ENCODE measurements at places on chromosomes 2 and 18.

DNA sequence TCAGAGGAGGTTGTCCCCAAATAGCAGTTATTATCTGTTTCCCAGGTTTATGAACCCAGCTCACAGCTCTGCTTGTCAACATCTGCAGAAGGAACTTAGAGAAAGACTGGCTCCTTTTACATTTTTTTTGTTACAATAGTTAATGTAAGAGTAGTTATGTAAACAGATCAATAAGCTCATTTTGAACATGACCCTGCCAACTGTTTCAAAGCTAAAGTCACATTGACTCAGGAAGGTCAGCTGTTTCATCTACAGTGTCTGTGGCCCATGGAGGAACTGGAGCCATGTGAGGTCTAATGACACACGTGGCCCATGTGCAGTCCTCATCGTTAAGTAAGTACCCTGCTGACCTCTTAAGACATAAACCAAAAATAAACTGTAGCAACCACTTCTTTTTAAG is 97.1 kb downstream of the SH3RF3 start:
- no peak for DNase-seq

DNA sequence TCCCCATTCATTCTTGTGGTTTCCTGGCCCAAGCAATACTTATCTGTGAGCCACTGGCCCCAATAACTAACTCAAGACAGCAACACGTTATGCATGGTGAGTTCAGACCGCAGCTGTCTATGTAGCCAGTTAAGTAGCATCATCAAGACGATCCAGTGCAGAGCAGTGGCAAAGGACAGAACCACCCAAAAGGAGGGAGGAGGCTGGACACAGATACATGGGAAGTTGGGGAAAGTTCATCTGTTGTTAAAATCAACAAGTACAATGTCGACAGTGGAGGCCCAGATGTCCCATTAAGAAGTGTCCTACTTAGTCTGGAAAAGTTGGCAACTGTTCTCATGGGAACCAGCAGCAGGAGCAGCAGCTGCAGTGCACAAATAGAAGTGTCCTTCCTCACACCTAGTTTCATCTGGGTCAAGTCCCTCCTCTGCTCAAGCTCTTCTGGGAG is 106.9 kb upstream of the THOC1 start:
- DNase-seq: no peak

GRCh38 chr2:154724194-154724797 is 25.8 kb downstream of the KCNJ3 start:
- DNase-seq: no peak

GRCh38 chr18:8232791-8233190 is 376.4 kb upstream of the RAB12 start:
- no peak for DNase-seq

DNA sequence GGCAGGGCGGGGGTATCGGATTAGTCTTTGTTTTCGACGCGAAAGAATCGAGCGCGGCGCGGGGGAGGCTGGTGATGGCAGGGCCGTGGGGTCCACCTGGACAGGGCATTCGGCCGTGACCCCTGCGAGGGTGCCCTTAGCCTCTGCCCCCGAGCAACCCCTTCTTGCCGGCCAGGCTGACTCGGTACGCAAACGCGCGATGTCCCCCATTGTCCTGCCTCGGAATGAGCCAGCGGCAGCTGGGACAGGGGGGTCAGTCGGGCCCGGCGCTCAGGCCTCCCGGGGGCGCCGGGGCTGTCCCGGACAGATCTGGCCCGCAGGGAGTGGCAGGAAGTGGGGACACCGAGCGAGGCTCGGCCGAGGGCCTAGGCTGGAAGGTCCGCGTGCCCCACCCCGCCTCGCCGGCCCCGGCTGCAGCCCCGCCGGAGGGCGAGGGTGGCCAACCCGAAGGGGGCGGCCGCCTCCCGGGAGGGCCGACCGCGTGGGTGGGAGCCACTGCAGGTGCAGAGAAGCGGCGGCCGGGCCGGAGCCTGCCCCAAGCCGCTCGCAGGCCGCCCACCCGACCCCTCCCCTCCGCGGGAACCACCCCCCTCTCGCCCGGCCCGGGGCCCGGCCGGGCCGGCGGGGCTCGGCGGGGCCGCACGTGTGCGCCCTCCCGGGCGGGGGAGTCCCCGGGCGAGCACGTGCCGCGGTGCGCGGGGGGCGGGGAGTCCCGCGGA is at the start of gene TET3:
TSS of gene TET3 (plus strand) at position 708 of the 719 bp plus-strand sequence. CDS start 1,494 bp downstream, outside the sequence.
- no peak for DNase-seq

GRCh38 chr2:167537743-167538142 is 649.5 kb downstream of the XIRP2 start:
- no peak for DNase-seq

DNA sequence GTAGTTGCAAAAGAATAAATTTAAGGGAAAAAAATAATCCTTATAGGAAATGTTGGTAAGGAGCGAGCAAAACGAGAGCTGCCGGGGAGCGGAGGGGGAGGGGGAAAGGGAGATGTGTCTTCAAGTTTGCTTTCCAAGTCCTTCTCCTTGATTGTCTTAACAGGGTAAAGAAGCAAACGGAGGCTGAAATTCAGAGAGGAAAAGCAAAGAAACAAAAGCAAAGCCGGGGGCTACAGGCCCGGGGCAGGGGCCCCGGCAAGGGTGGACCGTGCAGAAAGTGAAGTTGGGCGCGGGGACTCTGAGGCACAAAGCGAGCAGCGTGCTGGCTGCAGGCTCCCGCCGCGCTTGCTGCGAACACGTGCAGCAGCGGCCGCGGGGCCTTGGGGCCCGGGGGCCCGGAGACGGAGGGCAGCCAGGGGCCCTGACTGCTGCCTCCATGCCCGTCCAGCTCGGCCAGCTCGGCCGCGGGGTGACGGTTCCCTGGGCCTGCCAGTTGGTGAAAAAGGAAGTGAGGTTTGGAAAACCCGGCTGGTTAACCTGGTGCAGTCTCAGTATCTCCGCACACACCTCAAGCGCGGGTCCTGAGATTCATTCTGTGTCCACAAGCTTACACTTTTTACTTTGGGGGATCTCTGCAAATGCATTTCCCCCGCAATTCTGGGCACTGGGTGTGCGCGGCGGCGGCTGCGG is 4.1 kb downstream of the BCL11A start:
- no peak for DNase-seq

DNA sequence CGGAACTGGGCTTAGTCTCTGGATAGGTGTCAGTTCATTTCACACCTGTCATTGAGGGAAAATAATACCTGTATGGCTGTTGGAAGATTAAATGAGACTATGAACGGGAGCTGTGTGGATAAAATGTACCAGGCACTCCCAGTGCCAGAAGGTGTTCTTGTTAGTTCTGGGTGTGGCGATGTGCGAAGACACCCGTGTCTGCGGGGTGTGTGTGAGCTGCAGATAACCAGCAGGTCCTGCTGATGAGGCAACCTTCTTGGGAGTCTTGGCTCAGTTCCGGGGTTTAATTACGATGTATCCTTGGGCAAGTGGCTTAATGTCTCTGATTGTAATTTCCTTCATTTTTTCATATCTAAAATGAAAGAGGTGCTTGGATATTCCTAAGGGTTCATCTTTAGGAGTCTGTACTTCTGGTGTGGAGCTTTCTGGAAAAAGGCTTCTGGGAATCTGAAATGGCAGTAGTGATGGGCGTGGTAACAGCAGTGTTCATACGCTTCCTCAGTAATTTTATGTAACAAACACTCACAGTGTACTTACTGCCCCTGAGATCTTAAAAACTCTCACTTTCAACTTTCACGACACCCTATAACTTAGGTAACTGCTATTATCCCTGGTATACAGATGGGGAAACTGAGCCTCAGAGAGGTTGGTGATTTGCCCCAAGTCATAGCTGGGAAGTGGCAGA is 35.0 kb downstream of the NEDD4L start:
- no peak for DNase-seq

- DNase-seq: no peak
Observed at GRCh38 chr2:108935271-108935741, 53.7 kb downstream of the EDAR start.

DNA sequence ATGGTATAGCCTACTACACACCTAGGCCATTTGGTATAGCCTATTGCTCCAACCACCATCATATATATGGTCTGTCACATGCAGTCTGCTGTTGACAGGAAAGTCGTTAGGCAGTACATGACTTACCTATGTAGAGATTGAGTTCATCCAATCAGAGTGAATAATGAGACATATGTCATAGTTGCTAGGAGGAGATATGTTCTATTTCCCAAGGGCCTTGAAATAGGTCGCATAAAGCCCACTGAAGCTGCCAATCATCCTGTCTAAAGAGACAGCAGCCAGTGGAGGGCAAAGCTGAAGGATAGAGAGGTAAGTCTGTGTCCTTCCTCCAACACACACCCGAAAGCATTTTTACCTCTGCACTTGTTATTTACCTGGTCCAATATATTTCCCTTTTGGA is 263.4 kb downstream of the PTPRM start:
- DNase-seq: no peak

GRCh38 chr2:108169982-108170625 is 69.7 kb upstream of the SULT1C3 start:
- no peak for DNase-seq

DNA sequence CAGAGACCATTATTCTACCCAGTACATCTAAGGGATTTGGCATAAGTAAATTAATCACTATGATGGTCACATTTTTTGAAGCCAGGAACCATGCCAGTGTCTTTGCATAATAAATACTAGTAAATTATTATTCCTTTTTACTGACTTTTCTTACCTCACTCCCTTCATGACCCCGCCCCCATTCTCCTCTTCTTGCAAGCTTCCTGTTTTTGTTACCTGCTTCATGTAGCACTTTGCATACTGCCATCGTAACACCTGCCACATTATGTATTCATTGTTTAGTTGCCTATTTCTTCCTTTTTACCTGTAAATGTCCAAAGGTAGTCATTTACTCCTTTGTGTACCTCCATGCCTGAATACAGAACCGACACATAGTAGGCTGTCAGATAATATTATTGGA is 309.5 kb downstream of the KIAA1328 start:
- DNase-seq: no peak

DNA sequence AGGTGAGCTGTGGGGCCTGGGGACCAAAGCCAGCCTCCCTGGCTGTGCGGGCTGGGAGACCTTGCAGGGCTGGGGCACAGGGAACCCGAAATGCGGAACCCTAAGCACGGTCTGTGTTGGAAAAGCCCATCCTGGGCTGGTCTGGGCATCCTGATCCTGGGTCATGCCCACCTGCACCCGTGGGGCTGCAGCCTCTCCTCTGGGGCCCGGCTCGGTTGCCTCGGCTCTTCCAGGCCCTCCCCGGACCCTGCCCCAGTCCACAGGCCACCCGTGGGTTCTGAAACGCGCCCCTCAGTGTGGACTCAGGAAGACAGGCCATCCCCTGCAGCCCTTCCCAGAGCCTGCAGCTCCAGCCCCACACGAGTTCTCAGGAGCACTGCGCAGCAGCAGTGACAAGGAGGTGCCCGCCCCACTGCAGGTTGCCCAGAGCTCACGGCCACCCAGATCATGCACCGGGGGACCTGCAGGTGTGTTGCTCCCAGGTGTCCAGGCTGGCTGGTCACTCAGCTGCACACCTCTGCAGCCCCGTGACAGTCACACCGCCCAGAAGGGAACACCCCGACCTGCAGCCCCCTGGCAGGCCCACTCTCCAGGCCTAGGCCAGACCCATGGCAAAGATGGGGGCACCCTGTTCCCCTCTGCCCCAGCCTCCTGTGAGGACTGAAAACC is 12.2 kb upstream of the NFATC1 start:
- DNase-seq: no peak

DNA sequence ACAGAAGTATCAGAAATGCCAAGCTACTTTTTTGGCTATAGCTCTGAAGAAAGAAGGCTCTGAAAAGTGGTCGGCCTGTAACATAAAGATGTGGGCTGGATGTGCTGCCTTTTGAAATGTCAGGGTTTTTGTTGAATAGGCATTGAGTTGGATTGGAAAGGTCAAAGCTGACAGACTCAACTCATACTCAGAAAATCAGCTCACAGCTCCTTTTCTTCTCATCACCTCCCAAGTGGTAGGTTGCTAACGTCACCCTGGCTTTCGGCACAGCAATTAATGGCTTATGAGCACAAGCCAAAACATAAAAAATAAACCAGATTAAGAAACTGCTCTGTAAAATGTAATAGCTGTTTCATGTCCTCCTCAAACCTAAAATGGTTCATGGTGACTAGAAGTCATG is 68.3 kb downstream of the KCNF1 start:
- no peak for DNase-seq

GRCh38 chr2:233133239-233133638 is 73.1 kb downstream of the INPP5D start:
- no peak for DNase-seq

- DNase-seq: no peak
Observed at GRCh38 chr2:57549642-57550102, 496.9 kb upstream of the VRK2 start.

- no peak for DNase-seq
Observed at GRCh38 chr2:199025146-199025545, 432.6 kb downstream of the SATB2 start.

GRCh38 chr2:240166761-240167587 is 26.5 kb upstream of the OTOS start:
- DNase-seq: no peak

DNA sequence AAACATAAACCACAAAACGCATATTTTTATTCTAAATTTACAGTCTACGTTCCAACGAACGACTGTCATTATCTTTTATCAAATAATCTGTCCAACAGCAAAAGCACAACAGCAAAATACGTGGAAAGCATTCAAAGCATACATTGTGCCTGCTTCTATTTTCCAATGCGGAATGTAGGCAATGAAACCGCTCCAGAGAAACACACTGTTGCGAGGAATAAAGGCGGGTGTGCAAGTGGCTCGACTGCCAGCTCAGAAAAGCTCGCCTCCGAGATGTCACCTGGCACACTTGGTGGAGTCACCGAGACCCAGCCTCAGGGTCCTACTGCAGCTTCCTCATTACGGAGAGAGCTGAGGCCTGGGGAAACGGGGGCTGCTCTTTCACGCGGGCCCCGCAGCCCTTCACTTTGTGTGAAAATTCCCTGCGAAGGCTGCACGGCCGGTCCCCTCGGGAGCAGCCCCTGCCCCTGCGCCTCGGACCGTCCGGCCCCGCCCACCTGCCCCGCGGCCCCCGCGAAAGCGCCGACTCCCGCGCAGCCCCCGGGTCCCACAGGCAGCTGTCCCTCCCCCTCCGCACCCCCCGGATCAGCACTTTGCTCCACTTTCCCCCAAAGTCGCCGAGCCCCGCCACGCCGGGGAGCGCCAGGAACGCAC is 752 bp downstream of the MGAT4A start:
- peak; percentile 67 for DNase-seq

GRCh38 chr2:6826081-6826913 is 39.4 kb downstream of the CMPK2 start:
- peak; percentile 10 for DNase-seq

DNA sequence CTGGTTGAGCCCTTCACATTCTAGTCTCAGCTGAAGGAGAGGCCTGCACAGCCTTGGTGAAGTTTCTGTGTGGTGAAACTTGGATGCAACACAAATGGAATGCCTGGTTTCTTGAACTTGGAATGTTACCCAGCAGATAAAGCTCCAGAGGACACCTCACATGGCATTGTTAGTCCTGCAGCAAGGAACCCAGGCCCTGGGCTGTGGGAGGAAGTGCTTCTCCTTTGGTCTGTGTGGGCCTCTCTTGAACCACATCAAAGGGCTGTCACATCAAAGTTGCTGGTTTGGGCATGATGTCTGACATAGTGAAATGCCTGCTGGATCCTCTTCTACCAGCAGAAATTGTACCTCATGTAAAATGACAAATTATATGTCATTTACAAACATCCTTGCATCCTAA is 198.5 kb downstream of the FHOD3 start:
- DNase-seq: no peak

GRCh38 chr2:97741686-97742085 is 28.3 kb downstream of the ZAP70 start:
- no peak for DNase-seq

Measured in T-cell (primary cell).